ENCODE measurements at places on chromosomes 1 and 21. TPM values are rescaled to one million over a fixed set of nuclear protein-coding genes. Genes with fewer than 3 reads are reported as not detected.

Gene ANGPTL3
- not detected for polyA plus RNA-seq

Gene ADORA1
- polyA plus RNA-seq, result 3.7 TPM

Gene SDHC
- 324 TPM for polyA plus RNA-seq

Gene ARHGAP29
- polyA plus RNA-seq, result not detected

Gene OR13G1
- polyA plus RNA-seq, result not detected

Gene COL16A1
- polyA plus RNA-seq, result not detected

Gene USH2A
- not detected for polyA plus RNA-seq

Gene PHC2
- 28.7 TPM for polyA plus RNA-seq

Gene RAP1A
- polyA plus RNA-seq, result 67.3 TPM

Gene TOR1AIP1
- polyA plus RNA-seq, result 68.9 TPM

GRCh38 chr1:194024659-194025058 is 838.2 kb upstream of the B3GALT2 start:
- no peaks in the 10 kb centered on the region for H3K4me1 ChIP-seq
- H3K4me3 ChIP-seq, result no peak overlapping the region
- H3K36me3 ChIP-seq, result no peaks in the 10 kb centered on the region
- H3K27ac ChIP-seq, result no peak overlapping the region
- DNase-seq, result no peak

GRCh38 chr1:206498685-206499084 is 8.6 kb upstream of the RASSF5 start:
- peaks cover 3% of the 10 kb centered on the region for H3K4me1 ChIP-seq
- no peaks in the 10 kb centered on the region for H3K36me3 ChIP-seq

GRCh38 chr1:93999840-94000415 is 90.7 kb upstream of the GCLM start:
- no peak for DNase-seq
- H3K27me3 ChIP-seq, result peaks cover 3% of the 10 kb centered on the region
- H3K36me3 ChIP-seq, result no peaks in the 10 kb centered on the region
- H3K27ac ChIP-seq, result no peak overlapping the region
- H3K4me3 ChIP-seq, result no peak overlapping the region
- peaks cover 6% of the 10 kb centered on the region for H3K4me1 ChIP-seq

- peaks cover 14% of the 10 kb centered on the region for H3K4me1 ChIP-seq
- no peak for DNase-seq
- H3K27ac ChIP-seq, result no peak overlapping the region
- peaks cover 6% of the 10 kb centered on the region for H3K36me3 ChIP-seq
- H3K27me3 ChIP-seq, result peaks cover 3% of the 10 kb centered on the region
Observed at GRCh38 chr1:154398141-154398540, 7.0 kb upstream of the IL6R start.

DNA sequence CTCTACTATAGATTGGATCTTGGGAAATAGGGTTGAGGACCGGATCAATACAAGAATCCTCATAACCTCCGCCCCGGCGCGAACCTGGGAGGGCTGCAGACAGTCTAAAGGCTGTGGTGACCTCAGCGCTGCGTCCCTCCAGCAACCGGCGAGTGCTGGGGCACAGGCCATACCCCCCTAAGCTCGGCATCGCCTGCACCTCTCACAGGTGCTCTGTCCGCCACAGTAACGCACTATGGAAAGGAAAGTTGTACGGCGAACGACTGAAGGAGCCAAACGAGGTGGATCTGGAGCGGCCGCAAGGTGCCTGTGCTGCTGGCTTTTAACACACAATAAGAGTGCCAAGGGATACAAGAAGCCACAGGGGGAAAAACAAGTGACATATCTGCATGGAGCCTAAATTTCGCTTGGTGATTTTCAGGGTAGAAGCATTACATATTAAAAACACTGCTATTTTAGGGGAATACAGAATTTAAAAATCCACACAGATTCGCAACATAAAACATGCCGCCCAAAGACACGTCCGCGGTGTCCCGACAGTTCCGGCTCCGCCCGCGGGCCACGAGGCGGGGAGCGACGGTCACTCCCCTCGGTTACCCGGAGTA is 1.4 kb upstream of the RBM15 start:
- H3K27ac ChIP-seq, result no peak overlapping the region
- H3K27me3 ChIP-seq, result peaks cover 6% of the 10 kb centered on the region
- H3K36me3 ChIP-seq, result peaks cover 6% of the 10 kb centered on the region
- peaks cover 42% of the 10 kb centered on the region for H3K4me1 ChIP-seq

DNA sequence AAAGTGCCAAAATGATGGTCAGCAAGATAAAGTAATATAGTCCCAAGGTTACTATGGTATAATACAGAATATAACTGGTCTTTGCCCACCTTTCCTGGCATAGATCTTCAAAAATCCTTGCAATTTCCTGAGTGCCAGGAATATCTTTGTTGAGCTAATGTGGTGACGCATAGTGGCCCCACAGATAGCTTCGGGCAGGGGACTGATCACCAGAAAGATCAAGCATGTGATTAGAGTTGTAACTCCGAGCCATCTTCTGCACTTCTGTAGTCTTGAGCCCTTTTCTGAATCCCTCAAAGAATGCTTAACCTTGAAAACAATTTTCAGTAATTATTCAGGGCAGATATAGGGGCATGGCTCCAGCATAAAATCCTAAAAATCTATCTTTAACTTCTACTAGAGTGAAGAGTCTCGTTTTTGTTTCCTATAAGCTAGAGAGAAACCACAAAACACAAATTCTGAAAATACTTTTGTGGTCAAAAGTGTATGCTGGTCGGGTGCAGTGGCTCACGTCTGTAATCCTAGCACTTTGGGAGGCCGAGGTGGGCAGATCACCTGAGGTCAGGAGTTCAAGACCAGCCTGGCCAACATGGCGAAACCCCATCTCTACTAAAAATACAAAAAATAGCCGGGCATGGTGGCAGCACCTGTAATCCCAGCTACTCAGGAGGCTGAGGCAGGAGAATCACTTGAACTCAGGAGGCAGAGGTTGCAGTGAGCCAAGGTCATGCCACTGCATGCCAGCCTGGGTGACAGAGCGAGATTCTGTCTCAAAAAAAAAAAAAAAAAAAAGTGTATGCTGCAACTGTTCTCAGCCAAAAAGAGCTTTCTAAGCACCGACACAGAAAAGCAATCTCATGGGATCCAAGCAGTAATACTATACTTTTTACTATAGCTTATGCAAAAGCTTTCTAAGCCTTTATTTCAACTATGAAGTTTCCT is 62.8 kb downstream of the NVL start:
- H3K4me1 ChIP-seq, result peaks cover 1% of the 10 kb centered on the region
- H3K36me3 ChIP-seq, result peaks cover 23% of the 10 kb centered on the region
- H3K27me3 ChIP-seq, result no peaks in the 10 kb centered on the region
- H3K4me3 ChIP-seq, result no peak overlapping the region
- DNase-seq, result no peak

- no peaks in the 10 kb centered on the region for H3K27me3 ChIP-seq
Observed at GRCh38 chr1:80447526-80447925, 1353.2 kb upstream of the ADGRL2 start.

GRCh38 chr1:233394860-233395717 is 67.6 kb downstream of the MAP3K21 start:
- DNase-seq, result no peak
- no peak overlapping the region for H3K4me3 ChIP-seq
- H3K27ac ChIP-seq, result no peak overlapping the region
- no peaks in the 10 kb centered on the region for H3K36me3 ChIP-seq
- peaks cover 1% of the 10 kb centered on the region for H3K27me3 ChIP-seq
- no peaks in the 10 kb centered on the region for H3K4me1 ChIP-seq

DNA sequence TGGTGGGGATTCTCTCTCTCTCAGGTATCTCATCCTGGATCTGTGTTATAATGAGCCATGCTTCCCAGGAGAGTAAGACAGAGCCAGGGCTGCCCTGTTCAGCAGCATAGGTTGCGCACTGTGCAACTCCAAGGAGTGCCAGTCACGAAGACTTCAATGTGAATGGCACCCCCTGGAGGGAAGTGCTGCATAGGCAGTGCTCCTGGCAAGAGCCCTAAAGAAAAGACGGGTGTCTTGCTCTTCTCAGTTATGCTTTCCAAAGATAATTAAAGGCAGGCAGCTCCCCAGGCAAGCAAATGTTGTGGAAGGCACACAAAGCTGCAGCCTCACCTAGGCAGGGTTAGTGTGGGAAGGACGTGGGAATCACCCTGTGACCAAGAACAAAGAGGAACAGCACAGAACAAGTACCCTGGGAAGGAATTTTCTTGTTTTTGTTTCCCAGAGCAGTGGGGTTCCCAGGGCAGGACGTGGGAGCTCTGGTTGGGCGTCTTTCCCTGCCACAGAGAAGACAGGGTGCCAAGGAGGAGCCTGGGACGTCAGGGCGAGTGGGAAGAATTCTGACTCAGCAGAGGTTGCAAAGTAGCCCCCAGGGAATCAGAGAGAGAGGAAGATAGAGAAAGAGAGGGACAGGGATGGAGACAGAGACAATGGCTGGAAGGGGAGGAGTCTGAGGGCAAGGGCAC is 120.9 kb downstream of the KCNN3 start:
- peaks cover 25% of the 10 kb centered on the region for H3K27me3 ChIP-seq
- peaks cover 45% of the 10 kb centered on the region for H3K4me1 ChIP-seq
- no peaks in the 10 kb centered on the region for H3K36me3 ChIP-seq
- DNase-seq, result no peak
- H3K4me3 ChIP-seq, result no peak overlapping the region

DNA sequence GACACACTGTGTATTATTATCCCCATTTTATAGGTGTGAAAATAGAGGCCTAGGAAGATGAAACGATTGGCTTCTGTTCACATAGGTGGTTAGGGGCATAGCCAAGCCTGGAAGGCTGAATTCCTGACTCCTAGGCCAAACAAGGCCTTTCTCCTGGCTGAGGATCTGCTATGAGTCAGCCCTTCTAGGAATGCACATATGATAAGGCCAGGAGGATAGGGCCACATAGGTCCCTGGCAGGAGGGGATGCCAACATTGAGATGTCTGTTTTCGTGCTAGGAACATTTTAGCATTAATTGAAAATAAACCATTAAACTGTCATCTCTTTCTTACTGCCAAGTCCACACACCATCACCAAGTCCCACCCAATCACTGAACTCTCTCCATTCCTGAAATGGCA is 9.2 kb downstream of the CSMD2 start:
- no peak overlapping the region for H3K4me3 ChIP-seq
- H3K4me1 ChIP-seq, result no peaks in the 10 kb centered on the region
- H3K36me3 ChIP-seq, result no peaks in the 10 kb centered on the region
- peaks cover 2% of the 10 kb centered on the region for H3K27me3 ChIP-seq
- no peak for DNase-seq

DNA sequence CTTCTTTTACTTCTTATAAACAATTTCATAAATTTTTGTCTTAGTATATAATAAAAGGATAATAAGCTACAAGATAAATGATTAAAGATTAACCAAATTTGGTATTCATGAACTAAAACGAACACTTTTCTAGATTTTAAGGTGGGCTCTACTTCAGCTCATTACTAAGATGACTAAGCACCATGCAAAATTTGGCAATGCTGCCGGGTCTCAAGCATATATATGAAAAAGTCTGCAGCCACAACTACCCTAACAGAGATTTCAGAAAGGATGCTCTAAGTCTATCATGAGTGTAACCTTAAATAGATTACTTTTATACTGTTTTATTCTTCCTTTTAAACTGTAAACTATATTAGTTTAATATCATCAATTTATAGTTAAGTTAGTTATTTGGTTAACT is 47.8 kb downstream of the BRWD1 start:
- H3K27ac ChIP-seq, result no peak overlapping the region
- peaks cover 47% of the 10 kb centered on the region for H3K36me3 ChIP-seq
- H3K27me3 ChIP-seq, result peaks cover 2% of the 10 kb centered on the region
- peaks cover 13% of the 10 kb centered on the region for H3K4me1 ChIP-seq
- DNase-seq, result no peak

- DNase-seq, result no peak
- H3K36me3 ChIP-seq, result no peaks in the 10 kb centered on the region
- no peak overlapping the region for H3K27ac ChIP-seq
- H3K27me3 ChIP-seq, result peaks cover 2% of the 10 kb centered on the region
- no peak overlapping the region for H3K4me3 ChIP-seq
Observed at GRCh38 chr1:229217716-229218115, 53.2 kb upstream of the RAB4A start.

DNA sequence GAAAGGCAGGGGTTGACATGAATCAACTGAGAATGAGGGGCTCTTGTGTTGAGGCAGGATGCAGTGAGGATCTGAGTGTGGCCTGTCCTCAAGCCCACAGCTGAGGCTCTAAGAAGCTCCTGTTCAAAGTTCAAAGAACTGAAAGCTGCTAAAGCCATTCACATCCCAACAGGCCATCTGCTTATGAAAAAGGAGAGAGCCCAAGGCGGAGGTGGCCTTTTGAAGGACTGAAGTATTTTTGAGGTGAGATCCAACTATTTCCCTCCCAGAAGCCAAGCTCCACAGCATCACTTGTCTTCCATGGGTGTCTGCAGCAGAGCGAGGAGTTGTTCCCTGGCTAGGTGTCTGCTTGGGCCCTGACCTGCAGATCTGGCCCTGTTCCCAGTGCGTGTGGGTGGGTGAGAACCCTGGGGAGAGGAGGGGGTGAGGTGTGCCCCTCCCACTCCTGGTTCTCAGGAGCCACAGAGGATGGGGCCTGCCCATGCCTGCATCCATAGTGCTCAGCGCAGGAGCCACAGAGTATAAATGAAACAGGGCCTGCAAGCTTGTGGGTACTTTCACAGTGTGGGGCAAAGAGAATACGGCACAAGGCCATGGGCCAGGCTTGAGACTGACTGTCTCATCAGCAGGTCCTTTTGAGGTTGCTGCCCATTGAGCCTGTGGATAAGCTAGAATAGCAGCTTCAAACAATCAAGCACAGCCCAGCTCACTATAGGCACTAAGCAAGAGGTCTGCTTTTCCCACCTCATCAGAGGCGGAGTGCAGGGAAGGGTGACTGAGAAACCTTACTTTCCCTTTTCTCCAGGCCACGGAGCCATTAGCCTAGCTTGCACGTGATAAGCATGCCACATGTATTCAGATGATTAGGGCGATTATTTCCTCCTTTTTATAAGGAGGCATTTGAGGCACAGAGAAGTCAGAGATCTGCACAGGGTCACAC is 15.7 kb downstream of the REG4 start:
- H3K27ac ChIP-seq, result no peak overlapping the region
- no peaks in the 10 kb centered on the region for H3K27me3 ChIP-seq
- no peaks in the 10 kb centered on the region for H3K36me3 ChIP-seq
- H3K4me3 ChIP-seq, result no peak overlapping the region
- DNase-seq, result no peak
- H3K4me1 ChIP-seq, result no peaks in the 10 kb centered on the region

GRCh38 chr21:35517865-35518264 is 468.8 kb upstream of the RUNX1 start:
- H3K36me3 ChIP-seq, result no peaks in the 10 kb centered on the region
- H3K4me1 ChIP-seq, result no peaks in the 10 kb centered on the region
- no peak overlapping the region for H3K4me3 ChIP-seq
- DNase-seq, result no peak
- peaks cover 11% of the 10 kb centered on the region for H3K27me3 ChIP-seq
- H3K27ac ChIP-seq, result no peak overlapping the region

- peaks cover 4% of the 10 kb centered on the region for H3K36me3 ChIP-seq
- peaks cover 2% of the 10 kb centered on the region for H3K4me1 ChIP-seq
- no peak overlapping the region for H3K4me3 ChIP-seq
- DNase-seq, result no peak
Observed at GRCh38 chr1:109979489-109980091, 5.0 kb upstream of the AHCYL1 start.
